Psoas muscle (tissue), 8 donors: ENCODE measurements at places on chromosomes 5 and 9.
A peak's percentile ranks its signal among the peaks of the same experiment; 100 is the strongest.

DNA sequence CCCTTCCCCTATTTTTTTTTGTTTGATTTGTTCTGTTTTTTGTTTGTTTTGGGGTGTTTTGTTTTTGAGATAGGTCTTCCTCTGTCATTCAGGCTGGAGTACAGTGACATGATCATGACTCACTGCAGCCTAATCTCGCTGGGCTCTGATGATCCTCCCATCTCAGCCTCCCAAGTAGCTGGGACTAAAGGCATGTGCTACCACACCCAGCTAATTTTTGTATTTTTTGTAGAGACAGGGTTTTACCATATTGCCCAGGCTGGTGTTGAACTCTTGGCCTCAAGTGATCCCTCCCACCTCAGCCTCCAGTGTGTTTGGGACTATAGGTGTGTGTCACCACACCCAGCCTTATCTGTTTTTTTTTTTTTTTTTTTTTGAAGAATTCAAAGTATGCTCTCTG lies 605.4 kb downstream of the DNAH5 start:
- DNase-seq: no peak

DNA sequence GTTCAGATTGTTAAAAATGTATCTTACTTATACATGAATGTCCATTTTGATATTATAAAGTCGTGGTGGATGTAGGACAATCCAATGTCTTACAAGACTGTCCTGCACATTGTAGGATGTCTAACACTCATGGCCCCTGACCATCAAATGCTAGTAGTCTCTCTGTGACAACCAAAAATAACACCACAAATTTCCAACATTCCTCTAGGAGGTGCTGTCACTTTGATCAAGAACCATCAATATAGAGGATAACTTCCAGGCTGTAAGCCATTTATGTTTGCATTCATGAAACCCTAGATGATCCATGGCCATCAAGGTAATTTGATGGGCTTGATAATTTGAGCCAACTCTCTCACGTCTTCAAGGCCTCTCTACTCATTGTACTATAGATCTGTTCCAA lies 20.5 kb upstream of the ZFR start:
- DNase-seq: no peak

DNA sequence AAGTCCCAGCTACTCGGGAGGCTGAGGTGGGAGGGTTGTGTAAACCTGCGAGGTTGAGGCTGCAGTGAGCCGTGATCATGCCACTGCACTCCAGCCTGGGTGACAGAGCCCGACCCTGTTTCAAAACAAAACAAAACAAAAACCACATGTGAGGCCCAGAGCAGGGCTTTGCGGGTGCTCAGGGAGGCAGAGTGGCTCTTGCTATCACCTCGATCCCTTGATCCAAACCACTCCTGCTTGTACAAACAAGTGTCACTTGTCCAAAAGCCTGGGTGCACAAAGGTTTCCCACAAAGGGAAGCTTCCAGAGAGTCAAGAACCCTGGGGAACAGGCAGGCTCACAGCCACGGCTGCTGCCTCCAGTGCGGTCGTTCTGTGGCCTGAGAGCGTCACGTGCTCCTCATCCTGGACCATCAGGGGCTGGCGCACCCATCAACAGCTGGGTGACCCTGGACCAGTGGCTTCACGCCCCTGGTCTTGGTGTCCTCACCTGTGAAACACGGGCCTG lies 162.7 kb downstream of the C9orf50 start:
- no peak for DNase-seq

DNA sequence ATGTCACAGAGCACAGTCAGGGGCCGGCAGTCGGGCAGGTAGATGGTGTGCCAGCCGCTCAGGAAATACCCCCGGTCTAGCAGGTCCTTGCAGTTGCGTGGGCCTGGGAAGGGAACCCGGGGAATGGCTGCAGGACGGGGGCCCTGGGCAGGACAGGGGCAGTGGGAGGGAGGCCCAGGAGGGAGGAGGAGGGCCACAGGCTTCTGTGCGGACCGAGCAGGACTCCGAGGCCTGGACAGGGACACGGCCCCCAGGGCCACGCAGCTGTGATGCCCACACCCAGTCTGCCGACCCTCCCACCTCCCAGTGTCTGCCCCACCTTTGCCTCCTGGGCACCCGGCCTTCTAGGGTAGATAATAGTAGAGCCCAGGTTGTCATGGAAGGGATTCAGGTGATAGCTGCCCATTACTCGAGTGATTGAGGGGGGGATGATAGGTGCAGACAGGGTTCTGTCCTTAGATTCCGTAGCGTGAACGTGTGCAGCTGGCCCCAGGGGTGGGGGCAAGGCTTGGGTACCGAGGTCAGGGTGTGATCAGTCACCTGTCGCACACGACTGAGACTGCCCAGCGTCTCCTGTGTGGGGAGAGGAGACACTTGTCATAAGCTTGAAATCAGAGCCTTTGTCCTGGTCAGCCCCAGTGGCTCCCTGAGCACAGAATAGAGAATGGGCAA lies 4.5 kb downstream of the FCN1 start:
- peak; percentile 30 for DNase-seq

DNA sequence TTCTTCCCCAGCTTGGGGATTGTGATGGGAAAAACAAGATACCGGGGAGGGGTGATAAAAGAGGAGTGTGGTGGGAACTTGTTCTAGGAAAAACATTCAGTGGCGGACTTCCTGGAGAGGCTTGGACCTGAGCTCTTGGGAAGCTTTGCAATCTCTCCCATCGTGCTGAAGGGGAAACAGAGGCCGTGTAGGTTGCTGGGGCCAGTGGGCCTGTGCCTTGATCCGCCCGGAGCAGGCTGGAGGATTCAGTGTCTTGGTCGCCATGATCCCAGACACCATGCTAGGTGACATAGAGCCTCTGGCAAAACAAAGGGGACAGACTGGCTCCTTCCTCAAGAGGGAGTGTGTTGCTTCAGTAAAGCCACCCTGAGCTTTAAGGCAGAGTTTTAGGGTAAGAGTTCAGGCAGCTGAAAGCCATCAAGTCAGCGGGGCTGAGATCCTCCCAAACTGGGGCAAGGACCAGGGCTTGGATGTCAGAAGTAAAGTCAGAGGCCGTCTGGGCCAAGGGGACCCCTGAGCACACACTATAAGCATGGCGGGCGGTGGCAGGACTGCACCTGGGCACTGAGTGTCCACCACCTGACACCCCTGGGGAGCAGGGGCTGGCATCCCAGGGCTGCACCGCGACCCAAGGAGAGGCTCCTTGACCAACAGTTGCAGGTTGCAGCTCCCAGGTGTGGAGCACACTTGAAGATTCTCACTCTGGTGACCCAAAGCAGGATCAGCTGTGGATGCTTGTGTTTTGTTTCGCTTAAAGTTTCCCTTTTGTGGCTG lies 44.7 kb downstream of the TRIP13 start:
- DNase-seq: no peak

GRCh38 chr5:129460672-129460935 lies 506 bp downstream of the ADAMTS19 start:
- no peak for DNase-seq

GRCh38 chr5:99900302-99900852 lies 634.8 kb upstream of the FAM174A start:
- no peak for DNase-seq

- DNase-seq: no peak
Observed at GRCh38 chr5:149228618-149229297, 42.9 kb upstream of the AFAP1L1 start.

DNA sequence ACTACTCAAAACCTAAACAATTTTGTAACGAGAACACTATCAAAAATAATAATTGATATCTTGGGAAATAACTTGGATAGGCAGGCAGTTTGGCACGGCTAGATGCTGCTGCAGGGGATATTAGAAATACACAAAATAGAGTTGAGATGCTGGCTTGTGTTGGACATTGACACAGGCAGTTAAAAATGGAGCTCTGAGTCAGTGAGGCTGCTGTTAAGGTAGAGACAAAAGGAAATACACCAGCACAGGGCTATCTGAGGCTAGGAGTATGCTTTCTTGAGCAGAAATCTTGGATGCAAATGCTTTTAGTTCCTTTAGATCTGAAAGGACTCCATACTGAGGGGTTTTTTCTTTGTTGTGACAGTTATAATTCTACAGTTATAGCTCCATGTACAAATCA lies 16.6 kb downstream of the TENT2 start:
- DNase-seq: no peak

- no peak for DNase-seq
Observed at GRCh38 chr9:122572456-122572855, 10.7 kb downstream of the OR1L8 start.

DNA sequence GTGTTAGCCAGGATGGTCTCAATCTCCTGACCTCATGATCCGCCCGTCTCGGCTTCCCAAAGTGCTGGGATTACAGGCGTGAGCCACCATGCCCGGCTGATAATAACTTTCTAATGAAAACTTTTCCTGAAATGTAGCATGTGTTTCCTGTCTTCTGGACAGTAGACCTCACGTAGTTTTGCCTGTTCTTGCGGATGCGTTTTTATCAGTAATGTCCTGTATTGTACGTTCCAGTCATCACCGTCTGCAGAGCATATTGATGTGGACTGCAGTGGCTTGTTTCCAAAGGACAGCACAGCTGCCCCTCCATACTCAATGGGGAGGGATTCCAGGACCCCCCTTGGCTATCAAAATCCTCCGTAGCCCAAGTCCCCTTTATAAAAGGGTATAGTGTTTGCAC lies 12.8 kb downstream of the EXOC3 start:
- no peak for DNase-seq

DNA sequence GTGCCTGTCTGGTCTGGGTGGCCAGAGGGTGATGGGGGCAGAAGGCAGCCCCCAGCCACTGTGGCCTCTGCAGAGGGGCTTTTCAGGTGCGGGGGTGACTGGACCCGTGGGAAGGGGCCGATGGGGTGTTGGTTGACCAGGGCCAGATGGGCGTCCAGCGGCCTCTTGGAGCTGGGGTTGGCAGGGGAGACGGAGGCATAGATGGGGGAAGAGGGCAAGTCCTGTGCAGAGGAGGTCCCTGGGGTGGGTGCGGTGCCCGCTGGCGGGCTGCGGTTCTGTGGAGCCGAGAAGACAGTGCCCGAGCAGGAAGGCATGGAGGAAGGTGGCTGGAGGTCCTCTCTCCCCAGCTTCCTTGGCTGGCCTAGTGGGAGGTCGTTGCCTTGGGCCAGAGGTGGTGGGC lies 18.7 kb upstream of the AKNA start:
- DNase-seq: no peak

- DNase-seq: peak; percentile 62
Observed at GRCh38 chr9:100098046-100098886, 534 bp downstream of the ERP44 start.

DNA sequence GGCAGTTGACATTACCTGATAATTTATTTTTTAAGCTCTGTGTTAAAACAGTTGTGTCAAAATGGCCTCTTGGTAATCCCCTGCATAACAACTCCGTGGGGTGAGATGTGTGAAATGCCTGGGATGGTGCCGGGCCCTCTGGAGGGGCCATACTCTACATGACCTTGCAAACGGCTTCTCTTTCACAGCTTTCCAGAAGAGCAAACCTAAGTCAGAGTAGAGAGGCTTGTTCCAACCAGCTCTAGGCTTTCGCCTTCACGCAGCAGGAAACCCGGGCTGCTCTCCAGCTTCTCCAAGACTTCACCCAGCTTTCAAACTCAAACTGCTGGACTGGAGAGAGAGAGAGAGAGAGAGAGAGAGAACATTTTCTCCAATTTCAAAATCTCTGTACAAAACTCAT lies 120.1 kb downstream of the SNX18 start:
- peak; percentile 56 for DNase-seq

DNA sequence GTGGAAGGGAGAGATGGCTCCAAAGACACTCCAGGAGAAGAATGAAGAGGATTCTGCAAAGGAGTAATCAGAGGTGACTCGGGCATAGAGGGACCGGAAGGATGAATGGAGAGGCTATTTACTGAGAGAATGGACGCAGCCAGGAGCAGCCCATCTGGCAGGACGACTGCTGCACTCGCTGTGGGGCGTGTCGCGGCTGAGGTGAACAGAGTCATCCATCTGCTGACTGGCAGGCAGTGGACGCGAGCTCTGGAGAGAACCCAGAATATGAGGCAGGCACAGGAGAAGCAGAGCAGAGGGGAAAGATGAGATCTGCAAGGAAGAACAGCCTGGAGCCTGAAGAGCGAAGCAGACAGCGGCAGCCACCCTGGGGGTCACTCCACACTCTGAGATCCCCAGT lies 16.4 kb downstream of the FGF1 start:
- DNase-seq: peak; percentile 43

- no peak for DNase-seq
Observed at GRCh38 chr9:78239506-78239905, 3.6 kb downstream of the CEP78 start.

DNA sequence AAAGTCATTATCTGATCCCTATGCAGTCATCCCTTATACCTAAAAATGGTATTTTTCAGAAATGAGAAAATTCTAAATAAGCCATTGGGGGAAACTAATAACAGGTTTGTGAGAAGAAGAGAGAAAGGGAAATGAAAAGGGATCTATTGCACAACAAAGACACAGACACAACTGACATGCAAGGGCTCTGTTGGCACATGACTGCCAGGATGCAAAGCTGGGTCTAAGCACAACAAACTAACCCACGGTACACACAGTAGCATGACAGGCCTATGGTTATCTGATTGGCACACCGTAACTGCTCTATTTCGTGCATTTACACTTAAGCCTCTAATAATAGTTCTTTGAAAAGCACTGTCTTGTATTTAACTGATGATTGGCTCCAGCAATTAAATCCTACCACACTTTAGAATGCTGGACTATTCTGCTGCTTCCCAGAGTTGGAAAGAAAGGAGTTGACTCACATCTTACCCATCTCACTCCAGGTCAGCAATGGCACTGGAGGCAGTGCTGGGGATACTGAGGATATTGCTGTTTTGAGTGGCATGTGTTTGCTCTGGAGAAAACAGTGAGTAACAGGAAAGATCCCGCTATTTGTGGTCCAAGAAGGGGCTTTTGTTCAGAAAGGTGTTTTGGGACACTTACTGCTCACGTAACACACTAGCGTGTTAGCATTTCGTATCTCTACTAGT lies 328.3 kb downstream of the GLIS3 start:
- no peak for DNase-seq

GRCh38 chr5:158940977-158941376 lies 158.7 kb downstream of the EBF1 start:
- DNase-seq: no peak

GRCh38 chr5:83925321-83925954 lies 204.8 kb upstream of the HAPLN1 start:
- DNase-seq: no peak

DNA sequence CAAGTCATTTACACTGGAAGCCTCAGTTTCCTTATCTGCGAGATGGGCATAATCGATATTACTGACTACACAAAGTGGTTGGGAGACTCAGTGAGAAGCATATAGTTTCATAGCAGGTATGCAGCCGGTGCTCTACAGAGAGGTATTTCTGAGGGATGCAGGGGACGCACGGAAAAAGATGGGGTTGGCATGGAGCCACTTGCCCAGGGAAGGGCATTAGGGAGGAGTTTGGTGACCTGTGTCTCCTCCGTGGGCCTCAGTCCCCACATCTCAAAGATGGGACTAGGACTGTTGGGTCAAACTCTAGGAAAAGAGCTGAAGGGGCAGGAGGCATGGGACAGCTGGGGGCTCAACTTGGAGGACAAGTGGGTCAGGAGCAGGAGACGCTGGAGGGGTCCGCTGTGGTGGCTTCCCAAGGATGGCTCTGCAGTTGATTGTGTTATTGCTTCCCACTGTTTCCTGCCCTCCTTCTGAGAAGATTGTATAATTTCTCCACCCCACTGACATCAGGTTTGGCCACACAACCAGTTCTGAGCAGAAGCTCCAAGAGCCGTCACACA lies 158.6 kb upstream of the ALDH1B1 start:
- DNase-seq: no peak
